ENCODE measurements at places on chromosomes 4 and X.

- no peak for DNase-seq
Measured at GRCh38 chr4:79662651-79663050, 254.6 kb upstream of the GK2 start.

- no peak for DNase-seq
Measured at GRCh38 chr4:31126881-31127398, 406.8 kb downstream of the PCDH7 start.

DNA sequence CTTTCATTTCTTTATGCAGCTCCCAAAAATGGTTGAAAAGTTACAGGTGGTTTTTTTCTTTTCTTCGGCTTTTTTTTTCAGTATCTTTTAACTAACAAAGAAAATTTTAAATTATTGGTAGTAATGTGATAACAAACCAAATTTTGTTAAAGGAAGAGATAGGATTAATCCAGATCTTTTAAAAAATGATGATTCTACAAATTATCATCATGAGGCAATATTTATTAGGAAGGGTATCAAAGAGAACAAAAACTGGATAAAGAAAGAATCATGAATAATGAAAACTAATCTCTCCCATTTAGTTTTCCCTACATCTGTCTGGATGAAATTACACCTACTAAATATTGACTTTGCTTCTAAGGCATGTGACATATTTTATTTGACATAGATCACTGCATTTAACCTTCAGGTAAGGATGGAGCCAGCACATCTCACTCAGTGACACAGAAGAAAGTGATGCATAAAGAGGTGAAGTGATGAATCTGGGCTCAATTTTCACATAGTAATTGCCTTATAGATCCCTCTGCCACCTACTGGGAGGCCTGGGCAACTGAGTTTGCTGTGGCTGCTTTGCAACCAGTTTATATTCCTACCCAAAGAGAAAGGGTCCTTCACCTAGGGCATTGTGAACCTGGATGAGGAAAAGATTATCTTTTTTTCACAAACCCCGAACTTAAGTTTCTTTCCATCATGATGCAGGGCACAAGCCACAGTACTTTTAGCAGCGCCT, 155.6 kb downstream of the HNRNPD start:
- DNase-seq: no peak

GRCh38 chr4:5753766-5754528, 42.9 kb downstream of the EVC start:
- DNase-seq: no peak

DNA sequence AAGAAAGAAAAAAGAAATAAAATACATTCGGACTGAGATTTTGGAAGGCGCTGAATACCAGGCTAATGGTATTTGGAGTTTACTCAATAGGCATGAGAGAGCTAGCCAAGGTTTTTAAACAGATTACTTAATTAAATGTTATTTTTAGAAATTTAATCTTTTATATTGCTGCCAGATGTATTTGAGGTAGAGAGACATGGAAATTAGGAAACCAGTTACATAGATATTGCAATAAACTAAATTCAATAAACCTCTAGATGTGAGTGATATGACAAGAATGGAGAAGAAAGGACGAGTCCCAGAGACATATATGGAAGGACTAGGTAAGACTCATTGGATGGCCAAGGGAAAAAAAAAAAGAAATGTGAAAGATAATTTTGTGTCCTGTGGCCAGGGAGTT, 38.5 kb upstream of the IL13RA1 start:
- DNase-seq: no peak

DNA sequence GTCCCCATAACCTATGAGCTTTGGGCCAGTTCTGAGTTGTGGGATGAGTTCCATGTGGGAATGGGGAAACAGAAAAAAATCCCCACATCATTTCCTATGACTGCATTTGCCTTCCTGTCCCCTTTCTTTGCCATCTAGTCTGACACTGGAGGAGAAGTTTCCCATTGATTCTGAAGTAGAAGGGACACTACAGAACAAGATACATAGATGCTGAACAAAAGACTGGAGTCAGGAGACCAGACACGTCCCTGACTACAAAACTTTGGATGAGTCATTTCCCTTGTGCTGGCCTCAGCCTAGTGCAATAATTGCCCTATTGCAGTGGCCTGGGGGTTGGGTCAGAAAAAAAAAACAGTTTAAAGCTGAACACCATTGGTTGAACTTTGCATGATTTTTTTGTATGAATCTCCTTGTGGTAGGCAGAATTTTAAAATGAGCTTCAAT, 22.1 kb downstream of the BEX3 start:
- DNase-seq: no peak

DNA sequence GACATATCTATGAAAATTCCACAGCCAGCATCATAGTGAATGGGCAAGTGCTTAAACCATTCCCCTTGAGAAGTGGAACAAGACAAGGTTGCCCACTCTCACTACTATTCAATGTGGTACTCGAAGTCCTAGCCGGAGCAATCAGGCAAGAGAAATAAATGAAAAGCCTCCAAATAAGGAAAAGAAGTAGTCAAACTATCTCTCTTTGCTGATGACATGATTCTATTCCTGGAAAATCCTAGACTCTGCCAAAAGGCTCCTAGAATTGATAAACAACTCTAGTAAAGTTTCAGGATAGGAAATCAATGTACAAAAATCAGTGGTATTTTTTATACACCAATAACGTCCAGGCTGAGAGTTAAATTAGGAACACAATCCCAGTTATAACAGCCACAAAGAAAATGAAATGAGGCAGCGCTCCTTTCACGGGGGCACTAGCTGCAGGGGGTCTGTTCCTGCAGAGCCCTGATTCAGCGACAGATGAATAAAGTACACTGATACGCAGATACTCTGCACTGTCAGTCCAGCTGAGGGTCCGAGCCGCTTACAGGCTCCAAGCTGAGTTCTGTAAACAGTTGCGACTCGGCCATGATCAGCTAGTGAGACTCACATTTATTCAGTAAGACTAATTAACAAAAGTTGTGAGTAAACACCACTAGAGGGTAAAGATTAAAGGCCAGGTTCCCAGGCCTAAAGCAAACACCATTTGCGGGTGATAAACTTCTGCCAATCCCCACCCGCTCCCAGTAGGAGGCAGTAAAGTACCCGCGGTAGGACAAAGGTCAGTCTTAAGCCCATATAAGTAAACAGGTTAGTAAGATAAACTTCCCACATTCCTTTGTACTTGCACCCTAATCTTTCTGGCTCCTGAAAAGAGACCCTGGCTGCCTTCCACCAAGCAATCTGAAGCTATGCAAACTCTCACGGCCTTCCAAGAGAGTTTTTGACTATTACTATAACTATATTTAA, 290.6 kb upstream of the GRID2 start:
- DNase-seq: no peak

- DNase-seq: no peak
Measured at GRCh38 chr4:138204507-138204906, 37.6 kb downstream of the SLC7A11 start.

- DNase-seq: no peak
Measured at GRCh38 chr4:3634281-3634857, 102.1 kb upstream of the LRPAP1 start.

- DNase-seq: no peak
Measured at GRCh38 chrX:14027036-14027435, 2.7 kb downstream of the GEMIN8 start.

- no peak for DNase-seq
Measured at GRCh38 chr4:109332926-109333464, 30.5 kb upstream of the COL25A1 start.

DNA sequence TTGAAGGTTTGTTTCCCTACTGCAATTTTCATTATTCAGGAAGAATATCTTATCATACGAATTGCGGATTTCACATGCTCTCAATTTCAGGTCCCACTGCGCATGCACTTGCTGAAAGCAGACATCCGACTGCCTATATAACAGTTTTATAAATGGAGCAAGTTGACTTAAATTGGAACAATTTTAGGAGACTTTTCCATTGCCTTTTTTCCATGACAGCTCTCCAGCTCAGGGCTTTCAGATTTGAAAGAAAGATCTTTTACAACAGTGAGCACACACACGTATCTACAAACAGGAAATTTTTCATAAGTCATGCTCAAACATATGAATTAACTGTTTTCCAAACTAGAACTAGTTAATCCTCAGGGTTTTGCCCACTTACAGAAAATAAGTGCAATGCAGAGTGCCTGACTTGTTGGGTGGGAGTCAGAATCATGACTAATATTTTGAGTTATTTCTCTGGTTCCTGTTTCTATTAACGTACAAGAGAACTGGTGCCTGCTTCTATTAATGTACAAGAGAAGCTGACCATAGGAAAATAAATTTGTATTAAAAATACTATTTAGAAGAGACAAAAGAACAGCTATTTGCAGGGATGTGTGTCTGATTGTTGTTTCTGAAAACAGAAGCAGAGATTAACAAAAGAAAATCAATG, 137.9 kb downstream of the GPC3 start:
- DNase-seq: no peak

- no peak for DNase-seq
Measured at GRCh38 chr4:3470244-3471097, 7.4 kb downstream of the DOK7 start.

GRCh38 chr4:3231471-3231870, 17.5 kb upstream of the MSANTD1 start:
- DNase-seq: no peak

DNA sequence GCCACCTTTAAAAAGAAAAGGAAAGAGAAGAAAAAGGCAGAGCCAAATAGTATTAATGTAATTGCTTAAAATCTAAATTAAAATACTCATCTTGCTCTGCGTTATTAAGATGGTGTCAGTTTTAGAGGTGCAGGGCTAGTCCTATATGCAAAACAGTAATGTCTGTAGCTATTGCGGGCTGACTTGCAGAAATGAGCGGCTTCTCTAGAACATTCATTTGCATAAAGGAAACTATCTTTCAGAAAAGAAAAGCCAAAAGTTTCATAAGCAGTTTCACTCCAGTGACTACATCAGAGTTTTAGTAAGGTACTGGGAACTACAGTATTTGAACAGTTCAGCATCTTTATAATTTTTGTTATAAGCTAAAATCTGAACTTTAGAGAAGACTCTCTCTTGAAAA, 6.0 kb downstream of the SMAD1 start:
- DNase-seq: no peak

GRCh38 chr4:139913995-139914598, 239.9 kb downstream of the MAML3 start:
- no peak for DNase-seq

DNA sequence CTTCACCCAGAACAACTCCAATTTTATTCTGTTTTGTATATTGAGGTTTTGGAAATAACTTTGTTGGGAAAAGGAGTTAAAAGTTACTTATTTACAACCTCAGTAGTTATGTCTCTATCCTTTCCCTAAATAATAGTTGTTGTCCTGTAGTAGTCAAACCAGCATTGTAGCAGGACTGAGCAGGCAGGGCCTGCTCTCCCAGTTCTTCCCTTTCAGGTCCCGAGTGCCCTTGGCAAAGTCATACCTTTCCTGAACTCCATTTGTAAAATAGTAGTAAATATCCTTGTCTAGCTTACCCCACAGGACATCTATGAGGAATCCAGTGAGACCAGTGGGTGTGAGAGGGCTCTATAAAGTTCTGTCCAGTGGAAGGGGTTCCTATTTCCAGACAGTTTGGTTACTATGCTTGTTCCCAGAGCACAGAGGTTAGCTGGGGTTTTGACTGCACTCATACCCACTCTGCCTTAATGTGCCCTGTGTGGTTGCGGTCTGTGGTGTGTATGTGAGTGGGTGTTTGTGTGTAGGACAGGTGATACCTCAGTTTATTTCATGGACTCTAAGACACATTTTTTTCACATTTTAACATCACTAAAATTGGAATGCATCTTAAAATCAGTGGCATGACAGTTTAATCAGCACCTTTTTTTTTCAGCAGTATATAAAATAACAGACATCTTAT, 136.3 kb downstream of the AMMECR1 start:
- no peak for DNase-seq

DNA sequence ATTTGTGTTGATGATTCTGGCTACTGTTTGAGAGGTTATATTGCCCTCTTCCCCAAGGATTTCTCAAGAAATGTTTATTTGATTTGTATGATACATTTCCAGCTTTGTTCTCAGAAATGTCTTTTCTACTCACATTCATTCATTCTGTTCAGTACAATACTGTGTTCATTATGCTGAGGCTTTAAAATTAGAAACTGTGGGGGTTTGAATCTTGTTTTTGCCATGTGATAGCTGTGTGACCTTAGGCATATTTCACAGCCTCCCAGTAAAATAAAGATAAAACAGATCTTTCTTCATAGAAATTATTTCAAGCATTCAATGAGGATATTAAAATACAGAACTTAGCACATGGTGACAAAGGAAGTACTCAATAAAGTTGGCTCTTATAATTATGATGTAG, 123.9 kb downstream of the DMD start:
- DNase-seq: no peak

DNA sequence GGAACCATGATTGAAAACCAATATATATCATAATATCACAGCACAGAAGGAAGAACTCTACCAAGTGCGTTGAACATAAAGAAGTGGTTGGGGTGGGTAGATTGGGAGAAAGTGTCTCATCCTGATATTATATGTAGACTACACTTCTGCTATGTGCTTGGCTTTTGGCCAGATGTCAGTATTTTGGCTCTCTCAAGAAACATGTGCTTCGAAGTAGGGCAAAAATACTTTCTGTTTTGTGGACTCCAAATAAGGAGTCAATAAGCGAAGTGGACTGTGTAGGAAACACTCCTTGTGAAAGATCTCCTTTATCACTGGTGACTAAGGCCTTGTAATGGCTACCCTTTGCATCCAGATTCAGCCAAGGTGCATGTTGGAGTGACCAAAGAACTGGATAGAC, 7.8 kb upstream of the HPSE start:
- DNase-seq: no peak

- DNase-seq: no peak
Measured at GRCh38 chrX:70995338-70995737, 64.4 kb upstream of the SLC7A3 start.

DNA sequence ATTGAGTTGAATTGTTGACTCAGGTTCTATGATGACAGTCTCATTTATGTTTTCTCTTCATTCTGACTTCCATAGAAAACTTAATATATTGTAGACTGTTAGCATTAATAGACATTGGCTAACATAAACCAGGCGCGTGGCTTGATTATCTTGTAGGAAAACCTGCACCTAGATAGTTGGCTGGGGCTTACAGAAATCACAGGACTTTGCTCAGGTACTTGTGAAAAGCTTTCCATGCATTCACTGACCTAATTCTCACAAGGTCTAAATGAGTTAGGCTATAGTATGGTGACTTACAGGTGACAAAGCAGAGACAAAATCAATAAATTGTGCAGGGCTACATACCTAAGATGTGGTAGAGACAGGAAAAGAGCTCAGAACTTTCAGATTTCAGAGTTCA, 212.8 kb downstream of the GPAT3 start:
- no peak for DNase-seq

DNA sequence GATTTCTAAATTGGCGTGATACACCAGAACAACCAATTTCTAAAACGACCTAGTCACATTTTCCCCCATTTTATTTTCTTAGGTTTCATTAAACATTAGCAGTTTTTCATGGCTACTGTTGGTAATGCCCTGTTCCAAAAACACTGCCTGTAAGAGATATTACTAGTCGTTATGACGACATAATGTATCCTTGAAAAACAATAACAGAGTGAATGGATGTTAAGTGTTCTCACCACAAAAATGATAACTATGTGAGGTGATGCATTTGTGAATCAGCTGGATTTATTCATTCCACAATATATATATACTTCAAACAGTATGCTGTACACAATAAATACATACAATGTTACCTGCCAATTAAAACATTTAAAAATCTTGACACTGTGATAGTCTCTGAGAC, 1147.6 kb upstream of the PCDH10 start:
- no peak for DNase-seq

GRCh38 chr4:25859429-25860148, 3.2 kb downstream of the SEL1L3 start:
- no peak for DNase-seq

GRCh38 chrX:103614999-103615398, 7.2 kb downstream of the TCEAL3 start:
- no peak for DNase-seq

- DNase-seq: no peak
Measured at GRCh38 chr4:26474551-26474950, 15.7 kb downstream of the CCKAR start.

Measured in urinary bladder (tissue), 4 donors.